ENCODE measurements at places on chromosomes 3 and 15.

DNA sequence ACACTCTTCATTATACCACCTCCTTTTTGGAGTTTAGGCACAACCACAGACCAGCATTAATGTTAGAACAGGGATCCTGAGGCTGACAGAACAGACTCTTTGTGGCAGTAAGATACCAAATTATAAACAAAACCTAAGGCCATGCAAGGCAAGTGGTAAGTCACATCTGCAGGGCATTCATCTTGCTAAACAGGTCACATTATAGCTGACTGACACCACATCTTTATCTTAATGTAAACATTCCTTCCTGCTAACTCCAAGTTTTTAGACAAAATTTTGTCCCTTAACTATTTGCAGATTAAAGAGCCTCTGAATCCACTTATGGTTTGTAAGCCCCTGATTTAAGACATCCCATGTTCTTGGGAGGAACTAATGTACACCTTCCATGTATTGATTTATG is 500.6 kb downstream of the PYDC2 start:
- DNase-seq, result no peak

DNA sequence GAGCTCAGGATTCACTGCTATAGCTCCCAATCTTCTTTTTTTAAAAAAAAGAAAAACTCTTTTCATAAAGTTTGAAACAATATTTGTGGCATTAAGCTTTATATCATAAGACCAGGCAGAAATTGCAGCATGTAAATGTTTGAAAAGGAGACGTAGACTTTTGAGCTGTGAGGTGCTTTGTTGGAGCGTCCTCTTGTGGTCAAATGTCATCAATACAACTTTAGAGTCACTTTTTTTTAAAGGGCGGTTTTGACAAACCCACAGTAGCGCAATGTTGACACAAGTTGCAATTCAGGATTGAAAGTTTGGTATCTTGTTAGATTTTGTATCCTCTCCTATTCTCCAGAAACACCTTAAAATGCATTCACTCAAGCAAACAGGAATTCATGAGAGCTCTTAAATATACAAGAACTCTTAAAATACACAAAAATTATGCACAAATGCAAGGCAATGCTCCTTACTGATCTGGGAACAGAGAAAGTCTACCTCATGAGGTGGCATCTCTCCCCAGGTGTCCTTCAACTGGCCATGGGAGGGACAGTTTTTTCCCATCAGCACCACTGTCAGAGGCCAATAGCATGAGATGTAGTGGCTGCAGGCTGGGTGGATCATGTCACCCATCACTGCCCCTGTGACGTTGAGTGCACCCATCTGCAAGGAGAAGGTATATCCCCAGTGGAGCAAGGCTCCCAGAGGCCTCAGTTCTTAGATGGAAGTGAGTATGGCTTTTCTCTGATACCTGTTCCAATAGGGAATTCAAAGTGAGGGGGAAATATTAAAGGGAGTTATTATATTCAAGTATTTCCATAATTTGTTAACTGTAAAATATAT is 70.7 kb downstream of the ANXA2 start:
- peak; percentile 41 for DNase-seq

- DNase-seq, result peak; percentile 61
Measured at GRCh38 chr3:16884748-16885592, at the start of gene PLCL2. Gene PLCL2, plus strand, starts transcription at chr3:16884955. Its CDS starts 85 bp downstream, at chr3:16885040.

DNA sequence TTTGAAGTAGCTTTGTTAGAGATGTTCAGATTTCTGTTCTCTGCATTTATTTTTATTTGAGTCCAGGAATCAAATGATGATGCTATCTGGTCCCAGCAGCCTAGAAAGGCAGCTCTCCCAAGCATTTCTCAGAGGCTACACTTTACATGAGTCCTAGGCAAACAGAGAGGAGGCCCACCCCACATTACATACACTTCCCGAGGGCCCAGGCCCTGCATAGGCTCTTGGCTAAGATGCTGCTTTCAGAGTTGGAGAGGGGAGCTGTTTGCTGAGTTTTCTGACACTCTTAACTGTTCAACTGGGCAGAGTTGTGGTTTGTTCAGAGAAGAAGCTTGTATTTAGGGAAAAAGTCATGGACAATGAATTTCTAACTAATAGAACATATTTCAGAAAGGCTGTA is 117.9 kb upstream of the RGMA start:
- DNase-seq, result no peak

DNA sequence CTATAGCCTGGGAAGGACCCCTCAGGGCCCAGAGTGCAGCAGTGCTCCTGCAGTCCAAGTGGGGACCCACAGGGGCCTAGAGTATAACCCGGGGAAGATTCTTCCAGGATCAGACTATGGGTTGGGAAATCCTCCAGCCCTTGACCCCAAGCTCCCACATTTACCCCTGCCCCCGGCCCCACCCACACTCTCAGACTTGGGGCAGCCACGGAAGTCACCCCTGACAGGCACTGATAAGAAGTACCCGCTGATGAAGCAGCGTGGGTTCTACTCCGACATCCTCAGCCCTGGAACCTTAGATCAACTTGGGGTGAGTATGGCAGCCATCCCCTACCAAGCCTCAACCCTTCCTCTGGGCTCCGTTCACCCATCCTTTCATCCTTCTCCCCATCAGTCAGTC is 6.3 kb downstream of the DNAH1 start:
- DNase-seq, result no peak

DNA sequence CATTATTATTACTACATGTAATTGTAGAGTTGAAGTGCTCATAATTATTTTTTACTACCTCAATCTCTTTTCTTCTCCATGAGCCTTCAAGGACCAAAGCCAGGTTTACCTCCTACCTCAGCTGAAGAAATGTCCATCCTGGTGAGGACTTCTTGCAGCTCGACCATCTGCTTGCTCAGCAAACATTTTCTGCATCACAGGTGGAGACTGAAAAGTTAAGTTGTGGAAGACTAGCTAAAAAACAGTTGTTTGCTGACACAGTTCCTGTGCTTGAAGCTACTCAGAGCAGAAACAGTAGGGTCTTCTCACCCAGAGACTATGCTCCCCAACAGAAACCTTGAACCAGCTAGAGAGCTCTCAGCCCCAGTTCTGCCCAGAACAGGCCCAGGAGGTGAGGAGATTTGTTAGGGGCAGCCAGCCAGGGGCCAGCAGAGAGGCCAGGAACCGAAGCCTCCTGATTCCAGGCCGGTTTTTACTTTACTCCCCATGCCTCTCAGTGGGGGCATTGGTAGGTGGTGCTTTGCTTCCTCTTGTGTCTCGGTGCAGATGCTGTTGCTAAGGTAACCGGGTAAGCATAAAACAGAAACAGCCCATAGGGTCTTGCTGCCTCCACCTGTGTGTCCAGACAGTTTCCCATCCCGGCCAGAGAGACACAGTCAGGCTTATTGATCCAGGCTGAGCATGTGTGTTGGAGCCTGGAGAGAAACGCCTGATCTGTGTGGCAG is 54.9 kb downstream of the CCNL1 start:
- DNase-seq, result no peak

DNA sequence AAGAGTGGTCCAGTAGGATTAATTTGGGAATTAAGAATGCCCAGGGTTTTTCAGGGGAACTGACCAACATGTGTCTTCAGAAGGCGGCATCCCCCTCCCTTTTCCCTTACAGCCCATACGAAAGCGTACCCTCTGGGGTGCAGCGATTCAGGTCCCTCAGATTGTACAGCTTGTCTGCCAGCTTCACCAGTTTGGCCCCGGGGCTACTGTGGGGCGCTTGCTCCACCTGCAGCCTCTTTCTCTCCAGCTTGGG is 848 bp downstream of the HDDC3 start:
- DNase-seq, result no peak

GRCh38 chr3:95459706-95460105 is 1354.7 kb upstream of the EPHA6 start:
- DNase-seq, result no peak

GRCh38 chr15:24696201-24696600 is 20.6 kb downstream of the NPAP1 start:
- no peak for DNase-seq

GRCh38 chr3:152331018-152331541 is 62.4 kb downstream of the MBNL1 start:
- no peak for DNase-seq

DNA sequence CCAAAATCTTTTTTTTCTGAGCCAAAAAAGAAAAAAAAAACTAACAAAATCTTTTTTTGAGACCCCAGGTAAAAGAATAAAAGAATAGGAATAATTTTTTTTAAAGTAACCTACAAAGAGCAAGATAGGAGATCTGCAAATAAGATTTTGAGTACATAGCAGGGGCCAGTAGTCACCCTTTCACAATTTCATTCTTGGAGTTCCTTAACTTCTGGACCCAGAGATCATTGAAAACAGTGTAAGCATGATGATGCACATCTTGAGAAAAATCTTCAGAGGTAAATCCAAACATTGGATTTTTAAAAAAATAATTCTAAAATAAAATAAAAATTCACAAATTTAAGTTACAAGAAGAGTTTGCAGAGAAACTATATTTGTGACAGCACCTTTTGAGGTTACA is 18.8 kb downstream of the TFRC start:
- DNase-seq, result no peak

DNA sequence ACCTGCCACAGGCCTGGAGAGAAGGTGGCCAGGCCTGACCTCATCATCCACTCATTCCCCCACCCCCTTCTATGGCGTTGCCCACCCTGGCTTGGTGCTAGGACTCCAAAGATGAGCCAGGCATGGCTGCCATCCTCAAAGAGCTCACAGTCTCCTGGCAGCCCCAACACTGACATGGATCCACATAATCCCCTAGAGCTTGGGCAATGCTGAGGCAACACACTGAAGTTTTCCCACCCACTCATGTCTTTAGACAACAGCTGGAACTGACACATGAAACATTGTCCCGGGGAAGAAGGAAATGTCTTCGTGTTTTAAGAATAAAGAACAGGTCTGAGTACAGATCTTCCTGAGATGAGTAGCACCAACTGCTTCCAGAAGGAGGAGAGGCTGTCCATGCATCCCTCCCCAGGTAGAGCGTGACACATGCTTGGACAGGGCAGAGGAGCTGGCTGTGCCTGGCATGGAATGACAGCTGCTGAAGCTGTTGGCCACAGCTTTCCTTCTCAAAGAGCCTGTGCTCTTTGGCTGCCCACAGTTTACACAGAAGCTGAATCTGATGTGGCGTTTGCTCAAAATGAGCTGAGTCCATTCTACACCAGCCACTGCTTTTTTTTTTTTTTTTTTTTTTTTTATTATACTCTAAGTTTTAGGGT is 70.1 kb downstream of the HOMER2 start:
- no peak for DNase-seq

DNA sequence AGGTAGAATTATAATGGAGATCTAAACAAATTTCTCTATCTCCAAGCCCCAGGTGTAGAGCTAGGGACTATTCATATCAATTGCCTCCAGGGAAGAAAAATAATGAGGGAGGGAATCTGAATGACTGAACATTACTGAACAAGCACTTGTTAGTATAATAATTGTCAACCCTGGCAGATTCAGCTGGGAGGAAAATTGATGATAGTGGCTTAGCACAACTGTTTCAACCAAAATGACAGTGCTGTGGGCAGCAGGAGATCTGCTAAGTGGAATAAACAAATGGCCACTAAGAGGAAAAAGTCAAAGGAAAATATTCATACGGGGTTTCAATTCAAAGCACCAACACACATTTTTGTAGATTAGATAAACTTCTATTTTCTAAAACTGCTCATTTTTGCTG is 294.9 kb upstream of the ZNF385D start:
- DNase-seq, result no peak

DNA sequence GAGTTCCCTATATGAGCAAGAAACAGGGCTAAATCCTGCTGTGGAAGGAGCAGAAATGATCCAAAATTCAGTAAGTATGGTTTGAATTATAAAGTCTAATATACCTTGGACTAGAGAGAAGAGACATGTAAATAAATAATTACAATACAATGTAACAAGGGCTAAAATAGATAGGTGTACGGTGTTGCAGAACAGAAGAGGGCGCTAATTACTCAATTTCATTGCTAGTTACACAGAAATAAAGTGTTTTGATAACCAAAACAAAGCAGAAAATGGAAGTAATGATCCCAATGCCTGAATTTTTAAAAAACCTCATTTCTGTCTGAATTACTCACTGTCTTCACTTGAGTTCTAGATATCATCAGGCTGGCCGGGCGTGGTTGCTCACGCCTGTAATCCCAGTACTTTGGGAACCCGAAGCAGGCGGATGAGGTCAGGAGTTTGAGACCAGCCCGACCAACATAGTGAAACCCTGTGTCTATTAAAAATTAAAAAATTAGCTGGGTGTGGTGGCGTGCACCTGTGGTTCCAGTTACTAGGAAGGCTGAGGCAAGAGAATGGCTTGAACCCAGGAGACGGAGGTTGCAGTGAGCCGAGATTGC is 8.3 kb upstream of the PLCH1 start:
- no peak for DNase-seq

- no peak for DNase-seq
Measured at GRCh38 chr3:42684632-42685362, 540 bp upstream of the KLHL40 start.

DNA sequence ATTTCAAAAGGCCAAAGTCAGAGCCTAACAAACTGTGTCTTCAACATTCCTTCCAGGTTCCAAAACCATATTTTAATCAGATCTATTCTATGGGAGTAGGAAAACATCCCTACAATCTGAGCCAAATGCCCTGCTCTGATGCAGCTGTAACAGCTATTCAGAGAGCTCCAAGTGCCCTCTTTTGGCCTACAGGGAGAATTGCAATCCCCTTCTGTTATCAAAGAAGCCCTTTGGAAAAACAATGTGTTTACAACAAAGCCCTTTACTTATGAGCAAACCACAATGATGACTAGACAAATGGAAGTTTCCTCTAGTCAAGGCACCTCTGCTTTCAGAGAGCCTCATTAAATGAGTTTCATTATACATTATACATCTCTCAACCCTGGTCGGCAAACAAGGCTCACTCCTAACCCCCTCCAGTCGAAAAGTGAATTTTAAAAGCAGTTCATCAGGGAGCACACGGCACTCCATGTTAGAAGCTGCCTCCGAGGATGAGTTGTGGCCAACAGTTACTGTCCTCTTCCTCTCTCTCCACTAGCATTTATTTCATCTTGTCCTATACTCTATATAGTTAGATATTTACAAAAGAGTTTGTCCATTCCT is 42.6 kb upstream of the TMCO5A start:
- DNase-seq, result peak; percentile 63

DNA sequence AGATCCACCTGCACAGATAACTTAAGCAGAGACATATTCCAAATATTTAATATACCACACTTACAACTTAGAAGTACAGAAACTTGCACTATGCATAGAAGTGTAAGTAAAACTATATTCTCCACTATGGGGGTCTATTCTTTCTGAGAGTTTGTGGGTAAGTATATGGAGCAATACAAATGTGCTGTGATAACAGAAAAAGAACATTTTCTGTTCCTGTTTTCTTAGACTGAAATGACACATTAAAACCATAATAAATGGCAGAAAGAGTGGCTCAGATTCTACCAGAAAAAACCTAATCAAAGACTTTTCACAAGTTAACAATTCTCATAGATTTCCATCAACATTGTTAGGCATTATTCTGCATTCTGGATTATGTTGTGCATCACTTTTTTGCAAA is 96.6 kb upstream of the WNT7A start:
- DNase-seq, result no peak

GRCh38 chr3:141992512-141992911 is 116.1 kb downstream of the ATP1B3 start:
- DNase-seq, result no peak

- DNase-seq, result no peak
Measured at GRCh38 chr3:172753125-172753524, 2.6 kb downstream of the ECT2 start.

Data from urothelium cell line (cell line).